ENCODE measurements at places on chromosomes 13 and 19.

- DNase-seq: no peak
These were observed 104.7 kb downstream of the TUBGCP3 start for GRCh38 chr13:112483299-112483698.

DNA sequence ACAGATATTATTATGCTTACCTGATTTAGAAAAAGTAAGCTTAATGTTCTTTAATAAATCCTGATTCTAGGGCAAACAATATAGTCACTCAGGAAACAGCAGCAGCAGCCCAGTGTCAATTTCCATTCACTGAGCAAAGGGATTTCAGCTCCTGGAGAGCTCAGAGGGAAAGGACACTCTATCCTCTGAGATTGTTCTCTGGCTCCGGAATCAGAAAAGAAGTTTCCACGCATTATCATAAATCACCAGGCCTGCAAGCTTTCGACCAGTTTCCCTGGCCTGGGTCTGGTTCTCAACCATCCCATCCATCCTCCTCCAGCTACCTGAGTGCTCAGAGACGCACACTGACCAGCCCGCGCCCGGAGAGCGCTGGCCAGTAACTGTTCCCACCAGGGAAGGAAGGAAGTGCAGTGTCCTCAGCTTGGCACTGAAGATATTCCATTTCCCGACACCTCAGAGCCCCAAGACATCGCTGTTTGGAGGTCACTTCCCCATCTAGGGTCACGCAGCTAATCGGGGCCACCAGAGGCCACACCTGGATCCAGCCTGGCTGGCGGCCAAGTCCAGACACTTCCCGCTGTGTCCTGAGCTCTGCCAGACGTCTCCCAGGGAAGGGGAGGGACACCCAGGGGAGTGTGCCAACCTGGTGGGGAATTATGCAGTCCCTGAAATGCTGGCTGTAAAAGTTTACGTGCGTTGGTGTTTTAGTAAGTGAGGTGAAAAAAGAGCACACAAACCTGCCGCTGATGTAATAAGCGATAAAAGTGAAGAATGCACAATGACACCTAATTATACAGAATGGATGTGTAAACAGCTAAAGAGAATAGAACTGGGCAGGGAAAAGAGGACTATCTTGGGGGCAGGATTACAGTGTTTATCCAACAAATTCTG, 29.1 kb downstream of the EPS15L1 start:
- DNase-seq: no peak

- DNase-seq: no peak
These were observed 325.1 kb downstream of the SLC7A1 start for GRCh38 chr13:29270271-29270985.

DNA sequence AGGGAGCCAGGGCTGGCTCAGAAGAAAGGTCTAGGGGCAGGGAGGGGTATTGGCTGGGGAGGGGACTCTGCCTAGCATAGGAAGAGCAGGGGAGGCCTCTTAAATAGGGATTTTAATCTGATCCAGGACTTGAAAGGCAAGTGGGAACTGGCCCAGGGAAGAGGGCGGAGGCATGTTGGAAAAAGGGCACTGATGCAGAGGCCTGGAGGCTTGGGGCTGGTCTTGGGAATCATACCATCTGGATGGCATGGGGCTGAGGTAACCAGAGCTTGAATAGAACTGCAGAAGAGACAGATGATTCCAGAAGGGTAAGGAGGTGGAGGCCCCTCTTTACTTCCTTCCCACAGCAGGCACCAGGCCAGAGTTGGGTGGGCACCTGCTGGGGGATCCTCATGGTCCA, 29.1 kb downstream of the CERS4 start:
- no peak for DNase-seq

Measured in T1000 (cell line).